Common myeloid progenitor, CD34-positive (primary cell): ENCODE measurements at places on chromosomes 4 and X.

DNA sequence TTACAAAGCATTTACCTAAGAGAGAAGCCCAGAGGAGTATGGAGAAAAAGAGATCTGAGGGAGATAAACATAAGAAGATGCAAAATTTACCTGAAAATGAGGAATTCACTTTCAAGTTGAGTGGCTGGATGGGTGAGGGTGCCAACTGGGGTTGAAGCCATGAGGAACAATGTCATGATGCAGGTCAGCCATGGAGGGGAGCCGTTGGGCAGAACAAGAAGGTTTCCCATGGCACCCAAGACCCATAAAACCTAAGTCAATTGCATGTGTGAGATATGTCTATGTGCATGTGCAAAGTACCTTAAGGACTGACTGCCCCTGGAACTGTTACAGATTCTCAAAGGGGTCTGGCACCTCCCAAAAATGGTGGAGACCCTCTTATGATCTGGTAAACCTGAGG, 46.6 kb upstream of the PRRG1 start:
- peak; percentile 2 for DNase-seq

DNA sequence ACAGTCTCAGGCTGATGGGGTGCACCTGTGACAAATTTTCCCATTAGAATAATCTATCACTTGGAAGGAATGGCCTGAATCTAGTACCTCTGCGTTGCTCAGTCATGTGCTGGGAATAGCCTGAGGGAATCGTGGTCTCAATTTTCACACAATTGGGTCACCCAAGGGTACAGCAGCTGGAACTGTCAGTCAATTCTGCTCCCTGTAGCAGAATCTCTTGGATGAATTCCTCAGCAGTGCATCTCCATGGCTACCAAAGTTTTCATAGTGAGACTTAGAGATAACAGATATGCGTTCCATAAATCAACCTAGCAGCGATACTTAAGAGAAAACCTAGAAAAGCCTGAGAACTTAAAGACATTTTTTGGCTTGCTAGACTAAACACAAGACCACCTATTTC, 288.7 kb upstream of the CTSO start:
- DNase-seq = no peak

GRCh38 chr4:89939994-89940393, 45.3 kb downstream of the MMRN1 start:
- DNase-seq = no peak

DNA sequence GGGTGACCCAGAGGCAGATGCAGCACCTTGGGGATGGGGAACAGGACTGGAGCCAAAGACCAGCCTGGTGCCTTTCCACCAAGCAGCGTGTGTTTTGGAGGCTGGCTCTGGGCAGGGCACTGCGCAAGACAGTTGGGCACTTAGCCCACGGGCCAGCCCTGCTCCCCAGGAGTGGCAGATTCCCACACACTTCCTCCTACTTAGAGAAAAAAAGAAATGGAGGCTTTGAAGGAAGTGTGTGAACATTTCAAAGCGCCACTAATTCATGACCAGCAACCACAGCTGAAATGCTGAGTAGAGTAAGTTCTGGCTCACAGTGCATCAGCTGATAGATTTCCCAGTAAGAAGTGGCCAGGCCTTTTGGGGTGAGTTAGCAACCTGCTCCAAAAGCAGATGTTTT, 54.9 kb upstream of the LGI2 start:
- peak; percentile 81 for DNase-seq

DNA sequence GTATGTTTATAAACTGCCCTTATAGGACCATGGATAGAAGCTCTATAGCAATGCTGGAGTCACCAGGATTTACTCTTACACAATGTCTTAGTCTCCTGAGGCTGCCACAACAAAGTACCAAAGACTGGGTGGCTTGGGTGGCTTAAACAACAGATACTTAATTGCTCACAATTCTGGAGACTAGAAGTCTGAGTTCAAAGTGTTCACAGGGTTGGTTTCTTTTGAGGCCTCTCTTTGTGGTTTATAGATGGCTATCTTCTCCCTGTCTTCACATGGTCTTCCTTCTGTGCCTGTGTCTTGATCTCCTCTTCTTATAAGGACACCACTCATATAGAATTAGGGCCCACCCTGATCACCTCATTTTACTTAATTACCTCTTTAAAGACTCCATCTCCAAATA, 2.0 kb upstream of the TRPC3 start:
- no peak for DNase-seq

DNA sequence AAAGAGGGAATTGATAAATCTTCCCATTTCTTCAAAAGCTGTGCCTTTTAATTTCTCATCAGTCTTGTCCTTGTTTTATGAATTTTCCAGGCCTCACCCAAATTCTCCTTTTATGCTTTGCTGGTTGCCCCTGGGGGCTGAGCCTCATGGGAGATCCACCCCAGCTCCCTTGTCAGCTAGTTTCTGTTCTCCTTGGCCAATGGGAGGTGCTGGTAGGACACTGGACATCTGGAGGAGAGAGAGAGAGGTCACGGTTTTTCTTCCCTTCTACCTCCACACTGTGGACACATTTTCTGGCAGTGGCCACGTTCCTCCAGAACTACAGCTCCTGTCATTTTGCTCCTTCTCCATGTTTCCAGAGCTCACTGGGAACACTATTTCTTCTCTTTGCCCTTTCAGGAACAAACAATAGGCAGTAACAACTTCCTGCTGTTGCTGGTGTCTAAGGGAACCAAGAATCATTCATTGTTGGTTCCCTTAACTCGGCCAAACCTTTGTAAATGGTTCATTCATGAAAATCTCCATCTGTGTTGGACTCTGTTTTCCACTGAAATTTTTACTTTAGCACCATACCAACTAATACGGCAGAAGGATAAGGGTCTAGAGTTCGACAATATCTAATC, 334.5 kb downstream of the GPAT3 start:
- DNase-seq = no peak
